ENCODE measurements at places on chromosomes 16 and 17. TPM values are rescaled to one million over a fixed set of nuclear protein-coding genes. Genes with fewer than 3 reads are reported as not detected.

The GRB7 gene
- total RNA-seq, result under 0.01 TPM

The TNS4 gene
- not detected for total RNA-seq

The NEK8 gene
- total RNA-seq, result 2.8 TPM

The PPP1R27 gene
- under 0.01 TPM for total RNA-seq

DNA sequence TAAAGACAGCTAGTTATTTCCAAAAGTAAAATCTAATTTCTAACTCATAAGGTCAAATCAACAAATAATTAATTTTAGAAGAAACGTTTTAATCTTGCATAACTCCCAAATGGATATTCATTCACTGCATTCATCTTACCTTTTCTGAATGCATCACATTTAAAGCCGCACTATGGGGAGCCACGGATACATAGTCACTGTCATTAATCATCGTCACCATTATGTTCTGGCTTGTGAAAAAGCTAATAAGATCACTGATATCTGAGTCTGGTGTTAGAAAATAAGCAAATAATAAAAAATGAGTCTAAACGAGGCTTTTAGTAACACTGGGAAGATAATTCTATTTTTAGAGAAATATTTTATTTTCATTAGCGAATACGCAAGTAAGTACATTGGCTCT, 42.4 kb upstream of the ABCA10 start:
- no peak for DNase-seq

- DNase-seq, result no peak
These were observed 49.9 kb downstream of the RBFOX1 start for GRCh38 chr16:7382521-7382920.

- no peak for DNase-seq
These were observed 68.2 kb downstream of the PLD6 start for GRCh38 chr17:17137731-17138585.
